Right ventricle myocardium superior (tissue), 1 donor: ENCODE measurements at places on chromosomes 7 and 10.
A peak's percentile ranks its signal among the peaks of the same experiment; 100 is the strongest.

GRCh38 chr7:499853-500485 is 19.7 kb downstream of the PDGFA start:
- peak; percentile 33 for DNase-seq

DNA sequence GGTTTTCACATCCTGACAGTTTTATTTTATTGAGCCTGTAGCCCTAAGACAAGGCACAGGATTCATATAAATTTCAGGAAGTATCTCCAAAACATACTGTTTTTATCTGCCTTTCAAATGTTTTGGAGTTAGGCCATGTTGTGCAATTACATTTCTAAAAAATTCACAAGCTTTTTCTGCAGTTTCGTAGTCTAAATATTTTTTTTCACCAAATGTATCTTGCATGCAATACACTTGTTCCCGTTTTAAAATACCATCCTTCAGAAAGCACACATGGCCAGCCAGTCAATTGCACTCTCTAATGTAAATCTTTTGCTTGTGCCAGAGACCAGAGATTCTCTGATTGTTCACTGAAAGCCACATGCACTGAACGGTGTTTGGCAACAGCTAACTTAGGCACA is 161.5 kb upstream of the PRKCQ start:
- DNase-seq = no peak

DNA sequence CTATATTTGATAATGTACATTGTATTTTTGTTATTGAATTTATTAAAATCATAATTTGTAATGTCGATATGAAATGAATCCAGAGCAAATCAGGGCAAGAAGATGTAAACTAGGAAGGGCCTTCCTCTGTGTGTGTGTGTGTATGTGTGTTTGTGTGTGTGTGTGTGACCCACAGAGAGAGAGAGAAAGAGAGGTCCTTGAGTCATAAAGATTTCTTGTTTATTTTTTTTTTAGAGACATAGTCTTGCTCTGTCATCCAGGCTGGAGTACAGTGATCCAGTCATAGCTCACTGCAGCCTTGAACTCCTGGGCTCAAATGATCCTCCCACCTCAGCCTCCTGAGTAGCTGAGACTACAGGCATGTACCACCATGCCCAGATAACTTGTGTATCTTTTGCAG is 50.7 kb downstream of the INPP5F start:
- no peak for DNase-seq

DNA sequence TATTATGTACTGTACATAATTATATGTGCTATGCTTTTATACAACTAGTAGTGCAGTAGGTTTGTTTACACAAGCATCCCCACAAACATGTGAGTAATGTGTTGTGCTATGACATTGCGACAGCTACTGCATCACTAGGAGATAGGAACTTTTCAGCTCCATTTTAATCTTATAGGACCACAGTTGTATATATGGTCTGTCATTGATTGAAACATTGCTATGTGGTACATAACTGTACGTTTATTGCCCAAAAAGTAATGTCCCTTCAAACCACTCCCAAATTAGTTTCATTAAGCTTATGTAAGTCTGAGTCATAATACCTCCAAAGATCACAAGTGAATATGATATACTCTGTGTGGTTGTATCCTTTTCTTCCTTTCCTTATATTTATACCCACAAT is 183.2 kb upstream of the POT1 start:
- no peak for DNase-seq

- no peak for DNase-seq
Observed at GRCh38 chr7:26694141-26694540, 170.2 kb downstream of the SKAP2 start.

DNA sequence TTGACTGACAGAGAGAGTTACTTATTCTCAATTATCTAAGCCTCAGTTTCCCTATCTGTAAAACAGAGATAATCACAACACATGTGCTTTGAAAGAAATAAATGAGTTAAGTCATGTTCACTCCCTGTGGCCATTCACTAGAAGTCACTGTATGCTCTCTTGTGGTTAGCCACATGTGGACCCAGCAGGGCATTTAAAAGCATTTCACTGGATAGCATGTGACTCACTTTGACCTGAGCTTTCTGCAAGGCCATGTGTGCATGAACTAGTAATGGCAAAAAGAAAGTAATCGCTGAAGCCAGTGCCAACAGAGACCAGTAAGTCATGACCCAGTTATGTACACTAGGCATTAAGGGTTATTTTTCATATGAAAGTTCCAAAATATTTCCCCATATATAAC is 557.0 kb upstream of the IGFBP3 start:
- DNase-seq = no peak

DNA sequence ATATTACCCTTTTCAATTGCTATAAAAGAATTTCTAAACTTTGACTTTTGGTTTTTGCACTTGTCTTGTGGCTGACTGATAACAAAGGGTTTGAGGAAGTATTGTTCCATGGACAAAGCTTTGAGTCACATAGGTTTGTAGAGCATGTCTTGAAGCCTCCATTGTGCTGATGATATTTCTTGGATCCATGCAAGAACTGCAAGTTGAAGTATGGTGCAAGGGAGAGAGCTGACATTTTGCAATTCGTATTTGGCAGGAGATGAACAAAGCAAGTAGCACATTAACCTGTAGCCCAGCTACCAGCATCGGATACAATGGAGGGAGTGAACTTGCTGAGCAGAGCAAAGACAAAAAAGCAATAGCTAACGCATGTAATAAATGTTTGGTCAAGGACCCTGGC is 23.4 kb downstream of the MGAM2 start:
- no peak for DNase-seq

GRCh38 chr7:41886262-41886900 is 183.5 kb upstream of the INHBA start:
- no peak for DNase-seq

DNA sequence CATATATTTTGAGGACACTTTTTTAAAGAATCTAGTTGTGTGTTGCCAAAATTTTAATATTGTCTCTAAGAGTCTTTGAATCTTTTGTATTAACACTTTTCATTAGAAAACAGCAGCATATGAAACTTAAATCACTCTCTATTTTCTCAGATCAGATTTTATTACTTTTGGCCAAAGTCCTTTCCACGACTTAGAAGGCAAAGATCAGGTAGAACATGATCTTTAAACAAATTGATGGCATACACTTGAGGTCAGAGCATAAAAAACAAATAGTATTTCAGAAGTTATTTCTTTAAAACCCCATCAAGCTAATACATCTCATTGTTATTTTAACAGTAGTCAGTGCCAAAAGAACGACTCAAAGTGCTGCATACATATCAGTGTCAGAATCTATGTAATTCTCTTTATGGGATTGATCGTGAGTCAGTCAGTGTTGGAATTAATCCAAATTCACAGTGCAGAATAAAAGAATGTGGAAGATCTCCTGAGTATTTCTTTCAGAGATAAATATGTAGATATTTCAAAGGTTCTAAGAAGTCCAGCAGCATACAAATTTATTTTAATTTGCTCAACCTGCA is 9.6 kb upstream of the AGMO start:
- no peak for DNase-seq

DNA sequence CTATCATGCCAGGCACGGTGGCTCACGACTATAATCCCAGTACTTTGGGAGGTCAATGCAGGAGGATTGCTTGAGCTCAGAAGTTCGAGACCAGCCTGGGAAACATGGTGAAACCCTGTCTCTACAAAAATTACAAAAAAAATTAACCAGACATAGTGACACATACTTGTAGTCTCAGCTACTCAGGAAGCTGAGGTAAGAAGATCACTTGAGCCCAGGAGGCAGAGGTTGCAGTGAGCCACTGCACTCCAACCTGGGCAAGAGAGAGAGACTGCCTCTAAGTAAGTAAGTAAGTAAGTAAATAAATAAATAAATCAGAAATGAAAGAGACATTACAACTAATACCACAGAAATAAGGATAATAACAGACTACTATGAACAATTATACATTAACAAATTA is 36.2 kb downstream of the PDLIM1 start:
- DNase-seq = no peak

GRCh38 chr7:110888641-110889040 is 202.3 kb upstream of the LRRN3 start:
- no peak for DNase-seq

DNA sequence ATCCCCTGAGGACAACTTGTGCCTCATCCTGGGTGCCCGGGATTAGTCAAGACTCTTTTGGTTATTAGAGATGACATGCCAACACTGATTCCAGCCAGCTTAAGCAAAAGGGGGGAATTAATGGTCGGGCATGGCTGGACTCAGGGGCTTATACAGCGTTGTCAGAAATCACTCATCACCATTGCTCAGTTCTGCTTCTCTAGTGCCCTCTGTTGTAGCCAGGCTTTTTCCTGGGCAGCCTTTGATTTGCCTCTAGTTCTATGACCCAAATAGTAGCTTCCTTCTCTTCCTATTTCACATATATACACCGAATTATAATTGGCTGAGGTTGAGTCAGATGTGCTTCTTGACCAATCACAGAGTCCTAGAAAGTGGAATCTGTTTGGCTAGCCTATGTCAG is 192.0 kb upstream of the HABP2 start:
- no peak for DNase-seq

GRCh38 chr10:18681366-18681765 is 22.1 kb downstream of the ARL5B start:
- DNase-seq = no peak
